ENCODE measurements at places on chromosomes 1 and 21.
A peak's percentile ranks its signal among the peaks of the same experiment; 100 is the strongest.

DNA sequence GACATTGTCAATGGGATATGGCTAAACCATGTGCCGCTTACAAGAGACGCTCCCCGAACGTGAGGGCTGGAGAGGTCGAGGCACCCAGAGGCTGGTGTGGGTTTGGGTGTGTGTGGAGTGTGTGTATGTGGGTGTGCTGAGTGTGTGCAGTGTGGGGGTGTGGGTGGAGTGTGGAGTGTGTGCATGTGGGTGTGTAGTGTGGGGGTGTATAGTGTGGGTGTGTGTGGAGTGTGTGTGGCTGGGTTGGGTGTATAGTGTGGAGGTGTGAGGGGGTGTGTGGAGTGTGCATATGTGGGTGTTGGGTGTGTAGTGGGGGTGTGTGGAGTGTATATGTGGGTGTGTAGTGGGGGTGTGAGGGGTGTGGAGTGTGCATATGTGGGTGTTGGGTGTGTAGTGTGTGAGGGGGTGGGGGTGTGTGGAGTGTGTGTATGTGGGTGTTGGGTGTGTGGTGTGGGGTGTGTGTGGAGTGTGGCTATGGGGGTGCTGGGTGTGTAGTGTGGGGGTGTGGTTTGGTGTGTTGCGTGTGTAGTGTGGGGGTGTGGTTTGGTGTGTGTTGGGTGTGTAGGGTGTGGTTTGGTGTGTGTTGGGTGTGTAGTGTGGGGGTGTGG, 42.2 kb downstream of the SLC19A1 start:
- DNase-seq = no peak

GRCh38 chr1:39692152-39693074, 1.2 kb upstream of the HPCAL4 start:
- DNase-seq = no peak

GRCh38 chr1:228770779-228771223, 35.5 kb downstream of the RHOU start:
- no peak for DNase-seq

DNA sequence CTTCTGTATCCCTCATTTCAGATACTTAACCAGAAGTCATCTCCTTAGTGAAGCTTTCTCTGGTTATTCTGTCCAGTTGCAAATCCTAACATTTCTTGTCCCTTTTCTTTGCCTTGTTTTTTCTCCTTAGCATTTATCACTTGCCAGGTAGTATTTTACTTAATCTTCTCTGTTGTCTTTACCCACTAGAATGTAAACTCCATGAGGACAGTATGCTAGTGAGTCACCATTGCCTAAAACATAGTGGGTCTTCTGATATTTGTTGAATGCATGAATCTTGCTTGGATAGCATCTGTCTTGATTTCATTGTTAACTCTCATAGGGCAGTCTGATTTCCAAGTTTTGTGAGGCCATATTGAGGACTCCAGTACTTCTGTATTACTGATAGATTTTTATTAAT, 9.6 kb downstream of the CAPZA1 start:
- no peak for DNase-seq

DNA sequence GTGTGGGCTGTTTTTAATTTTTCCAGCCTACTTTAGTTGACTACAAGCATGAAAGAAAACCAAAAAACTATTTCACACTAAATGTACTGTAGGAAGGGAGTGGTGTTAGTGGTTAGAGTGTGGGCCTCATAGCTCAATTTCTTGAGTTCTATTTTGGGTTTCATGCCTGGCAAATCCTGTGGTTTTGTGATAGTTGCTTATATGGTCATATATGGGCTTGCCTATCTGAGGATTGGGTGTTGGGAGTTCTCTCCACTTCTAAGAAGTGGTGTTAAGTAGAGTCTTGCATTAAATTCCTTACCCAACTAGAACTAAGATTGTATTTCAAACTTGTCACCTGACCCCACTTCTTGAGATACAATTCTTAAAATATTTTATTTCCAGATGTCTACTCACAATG, 37.8 kb upstream of the COL11A1 start:
- peak; percentile 62 for DNase-seq

DNA sequence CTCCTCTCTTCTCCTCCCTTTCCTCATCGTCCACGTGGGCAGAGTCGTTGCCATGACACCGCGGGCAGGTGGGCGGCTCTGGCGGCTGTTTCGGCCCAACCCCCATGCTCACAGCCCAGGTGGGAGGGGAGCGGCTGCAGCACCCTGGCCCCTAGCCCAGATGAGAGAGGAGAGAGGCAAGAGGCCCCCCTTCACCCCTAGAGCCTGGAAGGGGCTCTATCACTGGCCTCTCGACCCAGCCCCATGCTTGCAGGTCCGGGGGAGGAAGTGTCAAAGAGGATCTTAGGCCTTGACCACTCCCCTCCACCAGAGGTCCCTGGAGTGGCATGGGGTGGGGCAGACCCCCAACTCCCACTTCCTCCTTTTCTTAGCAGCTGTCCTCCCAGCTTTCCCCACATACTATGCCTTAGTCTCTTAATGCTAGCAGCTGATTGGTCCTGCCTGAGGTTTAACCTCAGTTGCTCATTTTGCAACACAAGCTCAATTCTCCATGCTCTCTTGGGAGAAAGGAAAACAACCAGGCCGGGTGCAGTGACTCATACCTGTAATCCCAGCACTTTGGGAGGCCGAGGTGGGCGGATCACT, 10.4 kb downstream of the DLGAP3 start:
- DNase-seq = peak; percentile 18

DNA sequence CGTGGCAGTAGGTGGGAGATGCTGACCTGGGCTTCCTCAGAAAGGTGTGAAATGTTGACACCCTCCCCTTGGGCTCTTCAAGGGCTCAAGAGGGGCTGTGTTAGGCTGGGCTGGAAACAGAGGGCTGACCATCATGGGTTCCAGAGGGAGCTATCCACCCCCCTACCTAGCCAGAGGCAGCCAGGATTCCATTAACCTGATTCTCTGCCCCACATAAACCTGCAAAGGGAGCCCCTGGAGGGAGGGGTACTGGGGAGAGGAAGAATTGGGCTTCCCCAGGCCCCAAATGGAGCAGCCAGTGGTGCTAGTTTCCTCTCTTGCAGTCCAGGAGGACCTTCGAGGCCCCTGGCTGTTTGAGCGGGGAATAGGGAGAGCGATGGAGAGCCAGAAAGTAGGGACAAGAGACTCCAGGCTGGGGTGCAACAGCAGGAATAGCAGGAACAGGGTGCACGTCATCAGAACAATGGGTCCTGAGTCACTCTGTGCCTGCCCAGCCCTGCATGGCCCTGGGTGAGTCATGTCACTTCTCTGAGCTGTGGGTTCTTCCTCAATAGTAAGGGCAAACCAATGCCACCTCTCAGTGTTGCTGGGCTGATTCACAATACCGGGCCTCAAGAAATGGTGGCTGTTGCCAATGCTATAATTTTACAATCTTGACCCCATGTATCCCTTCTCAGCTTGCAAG, 121.2 kb downstream of the EPHB2 start:
- no peak for DNase-seq

Measured in Kasumi-1 (cell line).